ENCODE measurements at places on chromosomes 4 and X.

- DNase-seq, result no peak
These were observed 109.8 kb upstream of the ATP6AP2 start for GRCh38 chrX:40470830-40471429.

DNA sequence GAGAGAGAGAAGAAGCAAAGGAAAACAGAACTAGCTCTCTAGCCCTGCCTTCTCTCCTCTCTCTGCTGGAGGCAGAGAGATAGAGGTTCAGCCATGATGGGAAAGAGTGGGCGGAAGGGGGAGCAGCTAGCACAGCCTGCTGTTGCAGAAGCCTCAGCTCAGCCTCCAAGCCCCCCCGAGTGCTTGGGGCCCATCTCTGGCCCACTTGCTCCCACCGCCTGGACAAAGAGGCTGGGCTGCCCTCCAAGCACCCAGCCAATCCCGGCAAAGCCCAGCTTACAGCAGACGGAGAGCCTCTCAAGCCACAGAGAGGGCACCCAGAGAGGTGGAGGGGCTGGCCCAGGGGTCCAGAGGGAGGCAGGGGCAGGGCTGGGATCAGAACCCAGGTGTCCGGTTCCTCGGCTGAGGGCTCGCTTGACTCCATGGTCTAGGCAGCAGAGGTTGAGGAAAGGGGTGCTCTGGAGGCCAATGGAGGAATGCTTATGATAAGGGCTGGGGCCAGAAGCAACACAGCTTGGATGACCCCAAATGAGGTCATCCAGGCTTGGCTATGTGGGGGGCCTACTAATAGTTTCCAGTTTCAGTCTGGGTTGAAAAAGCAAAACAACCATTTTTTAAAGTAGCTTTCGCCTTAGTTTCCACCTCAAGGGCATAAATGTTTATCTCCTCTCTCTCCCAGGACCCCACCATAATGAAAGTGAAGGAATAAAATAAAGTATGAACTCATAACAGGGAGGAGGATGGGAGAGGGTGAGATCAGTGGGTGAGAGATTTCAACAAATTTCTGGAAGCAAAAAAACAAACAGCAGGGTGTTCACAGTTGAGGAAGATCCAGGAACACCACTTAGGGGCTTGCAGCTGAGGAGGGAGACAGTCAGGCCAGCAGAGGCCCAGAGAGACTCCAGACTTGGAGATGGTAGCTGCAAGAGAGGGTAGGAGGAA, 24.9 kb upstream of the IQSEC2 start:
- DNase-seq, result no peak

GRCh38 chr4:38149472-38149996, 189.3 kb downstream of the PTTG2 start:
- no peak for DNase-seq

DNA sequence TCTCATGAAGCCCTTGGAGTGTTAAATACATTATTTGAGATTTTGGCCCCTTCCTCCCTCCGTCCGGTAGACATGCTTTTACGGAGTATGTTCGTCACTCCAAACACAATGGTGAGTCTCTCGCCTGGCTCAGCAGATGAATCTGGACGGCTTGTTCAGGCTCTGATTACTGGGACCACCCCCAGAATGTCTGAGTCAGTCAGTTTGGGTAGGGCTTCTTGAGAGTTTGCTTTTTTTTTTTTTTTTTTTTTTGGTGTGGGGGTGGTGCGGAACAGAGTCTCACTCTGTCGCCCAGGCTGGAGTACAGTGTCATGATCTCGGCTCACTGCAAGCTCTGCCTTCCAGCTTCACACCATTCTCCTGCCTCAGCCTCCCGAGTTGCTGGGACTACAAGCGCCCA, 62.4 kb upstream of the MSANTD1 start:
- DNase-seq, result no peak

- no peak for DNase-seq
These were observed 702.3 kb downstream of the TRIML1 start for GRCh38 chr4:188841523-188841922.

Data from activated CD4-positive, alpha-beta T cell treated with anti-CD3 and anti-CD28 coated beads, Interleukin-2, Interleukin-4, amounts not matched to agents 100 ng/mL and 50 ng/mL, durations not matched to agents 16 hours and 8 hours (primary cell).